Iris pigment epithelial cell (primary cell): ENCODE measurements at places on chromosomes 3 and 15.

GRCh38 chr3:16174389-16174788, at the start of gene GALNT15:
Gene GALNT15 (plus strand): TSS chr3:16174680. CDS start chr3:16175152, 472 bp downstream.
- DNase-seq, result peak; percentile 96

DNA sequence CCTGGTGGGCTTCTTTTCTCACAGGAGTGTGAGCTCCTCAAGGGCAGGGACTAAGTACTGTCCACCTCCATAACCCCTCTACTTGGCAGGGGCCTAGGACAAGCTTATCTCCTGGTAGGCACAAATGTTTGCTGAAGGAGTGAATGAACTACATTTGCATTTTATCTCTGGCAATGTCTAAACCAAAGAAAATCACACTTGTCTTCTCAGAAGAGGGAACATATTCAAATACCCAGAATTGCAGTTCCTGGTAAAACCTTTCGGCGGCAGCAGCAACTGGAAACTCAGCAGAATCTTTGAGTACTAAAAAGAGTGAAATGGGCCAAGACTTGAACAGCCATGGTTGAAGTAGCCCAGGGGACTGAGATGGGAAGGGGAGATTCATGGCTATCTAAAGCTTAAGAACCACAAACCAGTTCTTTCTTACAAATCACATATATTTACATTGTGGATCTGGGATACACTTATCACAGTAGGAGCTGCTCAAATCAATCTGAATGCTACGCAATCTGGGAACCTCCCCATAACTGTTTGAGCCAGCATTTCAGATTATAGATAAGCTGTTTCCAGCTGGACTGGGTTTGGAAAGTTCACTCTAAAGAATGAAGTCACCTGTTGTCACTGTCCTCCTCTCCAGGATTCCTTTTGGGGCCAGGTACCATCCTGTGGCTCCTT, 18.7 kb upstream of the PTPN9 start:
- DNase-seq, result peak; percentile 31

- DNase-seq, result no peak
Measured at GRCh38 chr3:52323526-52324295, 7.6 kb downstream of the DNAH1 start.

GRCh38 chr3:154122552-154122911, 1.3 kb downstream of the ARHGEF26 start:
- peak; percentile 7 for DNase-seq

DNA sequence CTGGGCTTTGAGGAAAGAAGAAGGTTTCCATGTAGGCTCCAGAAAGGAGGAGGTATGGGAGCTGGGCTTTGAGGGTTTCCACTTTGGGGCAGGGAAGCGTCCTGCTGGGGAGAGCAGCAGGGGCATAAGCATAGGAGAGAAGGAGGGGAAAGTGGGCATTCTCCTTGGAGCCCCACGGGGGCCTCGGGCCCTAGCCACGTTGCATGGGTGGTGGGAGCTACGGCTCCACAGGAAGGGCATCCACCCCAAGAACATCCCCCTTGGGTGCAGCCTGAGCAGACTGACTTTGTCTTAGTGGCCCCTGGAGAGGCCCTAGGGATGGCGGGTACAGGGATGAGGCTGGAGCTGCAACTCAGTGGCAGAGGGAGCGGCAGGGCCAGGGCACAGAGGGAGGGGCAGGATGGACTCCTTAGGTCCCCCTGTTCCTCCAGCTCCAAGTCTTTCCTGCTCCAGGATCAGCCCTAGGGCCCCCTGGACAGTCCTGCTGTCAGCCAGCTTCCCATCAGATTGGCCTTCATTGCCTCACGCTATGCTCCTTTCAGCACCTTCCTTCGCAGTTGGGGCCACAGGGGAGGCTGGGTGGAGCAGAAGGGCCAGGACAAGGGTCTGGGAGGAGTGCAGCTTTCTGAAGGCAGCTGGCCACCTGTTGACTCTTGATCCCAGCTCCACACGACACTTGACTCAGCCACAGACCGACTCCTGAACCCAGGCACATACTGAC, 22.9 kb downstream of the PRR20G start:
- no peak for DNase-seq

- DNase-seq, result peak; percentile 70
Measured at GRCh38 chr3:23324745-23325144, 121.6 kb downstream of the UBE2E2 start.

GRCh38 chr3:112390783-112391641, 58.1 kb downstream of the CD200 start:
- DNase-seq, result peak; percentile 98

DNA sequence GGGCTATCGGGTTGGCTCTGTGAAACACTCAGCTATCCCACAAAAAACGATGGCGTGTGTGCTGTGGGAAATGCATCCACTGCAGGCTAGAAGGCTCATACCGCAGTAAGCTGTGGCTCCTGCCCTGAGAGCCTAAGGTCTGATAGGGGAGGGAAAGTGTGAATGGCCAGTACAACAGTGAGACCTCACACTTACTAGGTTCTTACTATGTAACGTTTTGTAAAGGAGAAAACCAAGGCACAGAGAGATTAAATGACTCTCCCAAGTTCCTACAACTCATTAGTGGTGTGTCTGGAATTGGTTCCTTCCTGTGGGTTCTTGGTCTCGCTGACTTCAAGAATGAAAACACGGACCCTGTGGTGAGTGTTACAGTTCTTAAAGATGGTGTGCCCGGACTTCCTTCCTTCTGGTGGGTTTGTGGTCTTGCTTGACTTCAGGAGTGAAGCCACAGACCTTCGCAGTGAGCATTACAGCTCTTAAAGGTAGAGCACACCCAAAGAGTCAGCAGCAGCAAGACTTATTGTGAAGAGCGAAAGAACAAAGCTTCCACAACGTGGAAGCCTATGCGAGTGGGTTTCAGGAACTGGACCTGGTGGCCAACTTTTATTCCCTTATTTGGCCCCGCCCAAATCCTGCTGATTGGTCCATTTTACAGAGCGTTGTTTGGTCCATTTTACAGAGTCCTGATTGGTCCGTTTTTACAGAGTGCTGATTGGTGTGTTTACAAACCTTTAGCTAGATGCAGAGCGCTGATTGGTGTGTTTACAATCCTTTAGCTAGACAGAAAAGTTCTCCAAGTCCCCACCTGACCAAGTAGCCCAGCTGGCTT, 161.7 kb downstream of the POLR2M start:
- no peak for DNase-seq

DNA sequence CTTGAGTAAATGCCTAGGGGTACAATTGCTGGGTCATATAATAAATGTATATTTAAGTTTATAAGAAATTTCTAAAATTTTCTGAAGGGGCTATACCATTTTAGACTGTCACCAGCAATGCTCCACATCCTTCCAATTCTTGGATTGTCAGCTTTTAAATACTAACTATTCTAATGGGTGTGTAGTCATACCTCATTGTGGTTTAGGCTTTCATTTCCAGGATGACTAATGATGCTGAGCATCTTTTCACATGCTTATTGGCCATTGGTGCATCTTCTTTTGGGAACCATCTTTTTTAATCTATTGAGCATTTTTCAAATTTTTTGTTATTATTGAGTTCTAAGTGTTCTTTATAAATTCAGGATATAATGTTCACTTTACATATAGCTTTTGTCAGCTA, 52.5 kb upstream of the CORO2B start:
- DNase-seq, result peak; percentile 46

DNA sequence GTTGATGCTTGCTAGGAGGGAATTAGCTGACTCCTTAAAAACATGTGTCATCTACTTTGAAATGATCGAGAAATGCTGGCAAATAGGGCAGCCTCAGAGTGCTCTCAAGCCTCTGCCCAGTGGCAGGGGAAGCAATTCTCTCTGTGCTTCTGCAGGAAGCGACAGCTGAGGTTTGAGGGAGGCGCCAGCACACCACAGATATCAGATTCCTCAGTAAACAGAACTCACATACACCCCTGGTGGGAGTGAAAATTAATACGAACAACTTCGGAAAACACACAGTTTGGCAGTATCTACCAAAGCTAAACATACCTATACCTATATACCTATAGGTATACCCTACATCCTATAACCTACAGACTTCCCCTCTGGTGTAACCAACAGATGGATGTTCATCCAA, 61.3 kb downstream of the NSMCE3 start:
- DNase-seq, result peak; percentile 8

DNA sequence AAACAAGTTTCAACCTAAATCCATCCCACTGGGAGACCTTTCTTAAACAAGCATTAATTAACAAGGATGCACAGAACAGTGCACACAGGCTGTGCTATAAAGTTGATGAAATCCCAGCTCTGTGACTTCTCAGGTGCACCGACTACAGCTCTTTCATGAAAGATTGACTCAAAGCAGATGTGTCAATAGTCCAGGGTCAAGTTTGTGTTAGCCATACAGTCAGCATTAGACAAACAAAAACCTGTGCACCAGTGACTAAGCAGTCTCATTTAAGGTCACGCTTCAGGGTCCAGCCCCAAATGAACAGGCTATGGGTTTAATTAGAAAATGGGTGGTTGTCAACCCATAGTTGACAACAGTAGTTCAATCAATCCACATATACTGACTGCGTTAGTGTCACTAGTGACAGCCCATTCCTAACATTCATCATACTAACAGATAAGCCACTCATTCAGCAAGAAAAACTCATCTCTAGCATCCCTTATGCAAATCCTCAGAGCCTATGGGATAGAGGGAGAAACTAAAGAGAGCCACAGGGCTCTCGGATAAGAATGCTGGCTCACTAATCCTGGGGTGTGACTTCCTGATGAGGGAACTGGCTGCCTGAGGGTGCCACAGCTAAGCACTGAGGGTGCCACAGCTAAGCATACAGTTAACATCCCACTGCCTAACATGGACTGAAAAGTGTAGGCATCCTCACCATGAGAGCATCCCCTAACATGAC, 84.1 kb downstream of the WNT5A start:
- peak; percentile 8 for DNase-seq

DNA sequence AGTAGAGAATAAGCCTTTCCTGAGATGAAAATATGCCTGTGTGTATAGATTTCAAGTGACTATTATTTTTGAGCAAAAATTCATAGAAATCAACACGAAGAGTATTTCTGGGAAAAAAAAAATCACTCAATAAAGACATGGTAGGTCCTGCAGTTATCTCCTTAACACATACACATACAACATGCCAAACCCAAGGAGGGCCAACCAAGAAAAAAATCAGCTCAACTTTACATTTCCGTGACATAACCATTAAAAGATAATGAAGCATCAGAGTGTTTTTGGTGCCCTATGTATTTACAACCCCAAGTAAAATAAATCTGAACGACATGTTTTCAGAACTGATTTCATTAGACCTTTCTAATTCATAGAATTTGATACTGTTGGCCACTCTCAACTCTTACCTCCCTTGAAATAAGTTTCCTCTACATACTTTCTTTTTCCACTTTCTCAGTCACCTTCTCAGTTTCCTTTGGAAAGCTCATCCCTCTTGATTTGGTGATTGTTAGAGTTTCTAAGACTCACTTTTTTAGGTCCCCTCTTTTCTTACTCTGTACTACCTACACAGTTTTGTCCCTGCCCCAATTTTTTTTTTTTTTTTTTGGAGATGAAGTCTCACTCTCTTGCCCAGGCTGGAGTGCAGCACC, 162.3 kb downstream of the TBL1XR1 start:
- DNase-seq, result no peak

DNA sequence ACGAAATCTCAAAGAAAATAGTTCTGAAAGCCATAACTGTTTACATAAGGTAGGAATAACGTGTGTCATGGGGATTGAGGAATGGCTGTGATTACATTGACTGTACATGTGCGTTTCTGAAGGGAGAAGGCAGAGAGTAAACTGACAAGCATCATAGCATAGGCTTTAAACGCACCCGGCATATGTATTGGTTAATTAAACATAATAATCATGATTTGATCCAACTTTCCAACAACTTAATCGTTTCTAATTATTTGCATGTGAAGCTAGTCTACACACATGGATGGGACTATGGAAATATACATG, 3.3 kb downstream of the TMEM108 start:
- DNase-seq, result no peak

DNA sequence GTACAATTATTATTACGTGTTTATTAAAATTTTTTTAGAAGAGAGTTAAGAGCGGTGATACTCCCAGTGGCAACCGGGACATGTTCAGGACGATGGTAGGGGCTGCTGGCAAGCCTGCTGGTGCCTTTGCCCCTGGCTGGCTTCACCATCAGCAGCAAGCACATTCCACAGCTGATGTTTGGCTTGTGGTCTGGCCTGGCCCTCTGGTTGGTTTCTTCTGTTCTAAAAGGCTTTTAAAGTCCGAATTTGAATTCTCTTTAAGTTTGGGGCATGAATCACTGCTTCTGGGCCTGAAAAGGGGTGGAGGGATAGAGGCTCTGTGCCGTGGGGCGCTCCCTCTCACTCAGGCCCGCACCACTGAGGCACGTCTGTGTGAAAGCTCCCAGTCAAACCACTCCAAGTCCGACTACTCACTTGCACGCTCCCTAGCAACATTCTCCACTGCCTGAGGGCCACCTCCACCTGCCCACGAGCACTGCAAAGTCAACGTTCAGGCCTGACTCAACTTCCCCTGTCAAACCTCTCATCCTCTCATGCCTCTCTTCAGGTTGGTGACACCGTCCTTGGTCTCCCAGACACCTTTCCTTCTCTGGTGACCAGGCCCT, 10.1 kb downstream of the ITGA11 start:
- DNase-seq, result no peak

DNA sequence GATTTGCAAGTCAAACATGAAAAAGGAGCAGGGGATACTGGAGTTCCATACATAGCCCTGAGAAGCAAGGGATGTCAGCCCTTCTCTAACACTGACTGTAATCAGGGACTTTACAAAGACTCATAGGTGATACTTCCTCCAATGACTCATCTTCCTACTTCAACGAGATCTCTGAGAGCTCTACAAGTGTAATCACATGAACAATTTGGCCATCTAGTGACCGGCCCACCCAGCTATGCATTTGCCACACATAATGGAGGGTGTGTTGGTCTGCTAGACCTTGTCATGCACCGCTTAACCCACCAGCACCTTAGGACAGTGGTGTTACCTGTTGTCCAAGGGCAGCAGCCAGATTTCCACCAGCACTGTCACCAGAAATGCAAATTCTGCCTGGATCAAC, 75.3 kb downstream of the NCEH1 start:
- peak; percentile 53 for DNase-seq

GRCh38 chr3:196932600-196932999, 9.7 kb downstream of the NCBP2 start:
- no peak for DNase-seq

- peak; percentile 23 for DNase-seq
Measured at GRCh38 chr3:8713901-8714759, 19.5 kb upstream of the CAV3 start.

DNA sequence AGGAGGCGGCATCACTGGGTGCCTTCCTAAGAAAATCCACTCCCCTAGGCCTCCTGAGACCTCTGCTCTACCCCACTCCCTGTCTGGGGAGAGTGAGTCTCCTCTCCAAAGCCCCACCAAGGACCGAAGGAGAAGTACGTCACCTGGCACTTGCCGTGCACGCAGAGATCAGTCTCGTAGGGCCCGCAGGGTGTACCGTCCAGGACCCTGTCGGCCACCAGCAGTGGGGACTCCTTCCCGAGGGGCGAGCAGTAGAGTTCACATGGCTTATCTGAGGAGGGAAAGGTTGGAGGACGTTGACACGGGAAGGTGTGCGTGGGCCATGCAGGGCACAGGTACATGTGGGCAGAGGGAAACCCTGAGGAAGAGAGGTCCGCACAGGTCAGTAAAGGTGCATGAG, 232.9 kb downstream of the ADAMTS17 start:
- no peak for DNase-seq

GRCh38 chr15:63318344-63318743, 40.9 kb downstream of the APH1B start:
- DNase-seq, result no peak
